ENCODE measurements at places on chromosomes 16 and 17.
A peak's percentile ranks its signal among the peaks of the same experiment; 100 is the strongest.

GRCh38 chr16:19210968-19211367, 42.9 kb downstream of the SYT17 start:
- no peak for DNase-seq

- DNase-seq, result no peak
Measured at GRCh38 chr17:11980813-11981212, 16.5 kb downstream of the ZNF18 start.

DNA sequence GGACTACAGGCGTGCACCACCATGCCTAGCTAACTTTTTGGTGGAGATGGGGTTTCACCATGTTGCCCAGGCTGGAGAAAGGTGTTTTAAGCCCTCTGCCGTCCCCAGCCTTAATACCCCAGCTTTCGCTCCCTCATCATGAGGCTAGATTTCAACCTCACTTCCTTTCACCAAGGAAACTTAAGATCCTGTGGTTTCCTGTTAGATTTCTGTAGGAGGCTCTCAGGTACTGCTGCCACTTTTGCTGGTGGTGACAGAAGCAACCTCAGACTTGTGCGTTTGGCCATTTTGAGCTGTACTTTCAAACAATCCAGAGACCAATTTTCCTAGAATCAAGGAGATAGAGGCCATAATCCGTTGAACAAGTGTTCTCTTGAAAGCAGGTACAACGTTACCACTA, 36.2 kb downstream of the MPHOSPH6 start:
- no peak for DNase-seq

GRCh38 chr16:67942200-67942509, 1.8 kb downstream of the LCAT start:
- DNase-seq, result no peak

GRCh38 chr16:30747331-30747730, 894 bp upstream of the PHKG2 start:
- DNase-seq, result no peak

GRCh38 chr16:11743308-11744074, 834 bp upstream of the TXNDC11 start:
- no peak for DNase-seq

DNA sequence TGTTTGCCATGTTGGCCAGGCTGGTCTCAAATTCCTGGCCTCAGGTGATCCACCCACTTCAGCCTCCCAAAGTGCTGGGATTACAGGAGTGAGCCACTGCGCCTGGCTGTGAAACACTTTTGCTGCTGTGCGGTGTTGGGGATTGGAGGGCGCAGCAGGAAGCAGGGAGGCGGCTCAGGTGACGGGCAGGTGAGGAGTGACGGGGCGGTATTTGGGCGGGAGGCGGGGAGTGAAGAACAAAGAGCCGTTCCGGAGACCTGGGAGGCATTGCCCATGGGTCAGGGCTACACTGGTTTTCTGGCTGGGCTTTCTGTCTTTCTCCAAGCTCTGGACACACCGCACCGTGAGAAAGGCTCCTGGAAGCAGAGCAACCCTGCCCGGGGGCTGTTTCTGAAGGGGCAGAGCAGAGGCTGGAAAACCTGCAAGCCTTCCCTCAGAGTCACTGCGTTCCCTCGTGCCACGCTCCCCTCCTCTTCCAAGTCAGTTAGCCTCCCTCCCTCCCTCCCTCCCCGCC, 22.1 kb downstream of the CRISPLD2 start:
- DNase-seq, result peak; percentile 31

DNA sequence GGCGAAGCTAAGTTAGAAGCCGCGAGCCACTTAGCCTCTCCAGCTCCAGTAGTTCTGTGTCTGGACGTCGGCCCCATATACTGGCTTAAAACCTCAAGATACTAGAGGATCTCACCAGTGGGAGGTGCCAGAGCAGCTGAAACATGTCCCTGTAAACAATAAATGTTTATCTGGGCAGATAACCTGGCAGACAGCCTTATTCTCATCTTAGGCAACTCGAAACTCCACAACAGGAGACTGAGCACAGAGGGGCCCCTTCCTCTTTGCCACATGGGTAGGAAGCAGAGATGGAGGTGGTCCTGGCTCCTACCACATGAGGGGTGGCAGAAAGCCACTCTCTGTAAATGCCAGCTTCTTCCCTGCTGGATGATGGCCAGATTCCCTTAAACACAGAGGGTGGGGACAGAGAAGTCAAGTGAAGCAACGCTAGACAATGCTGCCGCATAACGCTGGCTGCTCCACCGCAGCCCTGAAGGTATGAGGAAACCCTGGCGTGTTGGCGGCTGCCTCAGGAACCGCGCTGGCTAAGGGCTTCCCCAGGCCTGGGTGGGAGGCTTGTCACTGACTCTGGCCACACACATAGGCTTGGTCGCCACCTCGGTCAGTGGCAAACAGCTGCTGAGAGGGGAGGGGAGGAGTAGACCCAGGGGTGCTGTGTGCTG, 67.9 kb downstream of the HIC1 start:
- DNase-seq, result peak; percentile 43

DNA sequence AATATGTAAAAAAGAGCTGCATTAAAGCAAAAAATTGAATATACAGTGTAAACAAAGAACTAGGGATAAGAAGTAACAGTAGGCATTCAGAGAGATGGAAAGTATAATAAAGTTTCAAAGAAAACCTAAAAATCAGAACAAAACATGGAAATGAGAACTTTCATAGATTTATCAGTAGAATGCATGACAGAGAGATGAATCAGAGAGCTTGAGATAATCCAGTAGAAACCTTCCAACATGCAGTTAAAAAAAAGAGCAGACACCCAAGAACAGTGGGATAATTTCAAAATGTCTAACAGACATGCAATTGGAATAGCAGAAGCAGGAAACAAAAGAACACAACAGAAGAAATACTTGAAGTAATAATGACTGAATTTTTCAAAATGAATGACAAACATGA, 1384.2 kb downstream of the CDH11 start:
- no peak for DNase-seq

- no peak for DNase-seq
Measured at GRCh38 chr16:14172200-14172809, 101.2 kb downstream of the MRTFB start.

DNA sequence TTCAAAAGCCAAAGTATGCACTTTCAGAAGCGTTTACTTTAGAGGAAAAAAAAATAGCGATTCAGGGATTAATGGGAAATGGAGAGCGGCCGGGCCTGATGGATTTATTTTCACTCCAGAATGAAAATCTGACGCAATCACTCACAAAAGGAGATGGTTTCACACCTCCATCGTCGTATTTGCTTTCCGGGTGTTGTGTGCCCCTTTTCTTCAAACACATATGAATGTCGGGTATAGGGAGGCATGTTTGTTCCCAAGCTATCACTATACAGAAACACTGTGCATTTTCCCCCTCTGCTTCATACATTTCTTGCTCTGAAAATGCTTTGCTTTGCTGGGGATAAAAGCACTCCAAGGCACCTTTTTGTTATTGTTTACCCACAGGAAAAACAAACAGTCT, 562.2 kb upstream of the ZFHX3 start:
- DNase-seq, result no peak

- no peak for DNase-seq
Measured at GRCh38 chr17:51427323-51427811, 167.0 kb downstream of the UTP18 start.

- no peak for DNase-seq
Measured at GRCh38 chr17:44213403-44214229, 5.9 kb downstream of the UBTF start.

- DNase-seq, result no peak
Measured at GRCh38 chr17:16881239-16881924, 90.5 kb downstream of the TNFRSF13B start.

GRCh38 chr16:9713156-9713555, 469.1 kb downstream of the GRIN2A start:
- DNase-seq, result peak; percentile 6

DNA sequence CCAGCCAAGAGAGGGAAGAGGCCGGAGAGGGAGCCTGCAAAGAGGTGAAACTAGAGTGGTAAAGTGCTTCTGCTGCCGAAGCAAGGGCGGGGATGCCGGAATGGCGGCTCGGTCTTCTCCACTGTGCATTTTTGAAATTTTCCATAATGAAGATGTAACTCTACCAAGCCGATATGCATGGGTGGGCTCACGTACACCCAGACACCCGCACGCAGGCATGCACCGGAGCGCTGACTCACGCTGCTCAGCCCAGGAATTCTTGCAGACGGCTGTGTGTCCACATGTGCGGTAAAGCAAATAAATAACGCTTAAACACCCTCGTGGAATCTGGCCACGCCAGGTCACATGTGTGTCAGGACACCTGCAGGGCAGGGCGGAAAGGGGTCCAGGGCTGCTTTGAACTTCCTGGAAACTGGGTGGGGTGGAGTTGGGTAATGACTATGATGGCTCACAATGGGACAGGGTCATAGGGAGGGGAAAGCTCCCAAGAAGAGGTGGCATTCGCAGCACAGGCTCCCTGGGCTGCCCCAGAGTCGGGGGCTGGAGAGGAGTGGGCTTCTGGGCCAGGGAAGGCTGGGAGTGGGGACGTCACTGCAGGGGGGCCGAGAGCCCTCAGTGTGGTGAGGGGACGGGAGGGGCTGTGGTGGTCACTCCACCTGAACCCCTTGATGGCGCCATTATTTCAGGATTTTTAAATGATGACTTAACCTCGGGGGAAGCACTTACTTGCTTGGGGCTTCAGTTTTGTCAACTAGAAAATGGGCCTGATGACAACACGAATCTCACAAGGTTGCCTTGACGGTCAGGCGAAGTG, 265.5 kb downstream of the PARN start:
- peak; percentile 31 for DNase-seq

DNA sequence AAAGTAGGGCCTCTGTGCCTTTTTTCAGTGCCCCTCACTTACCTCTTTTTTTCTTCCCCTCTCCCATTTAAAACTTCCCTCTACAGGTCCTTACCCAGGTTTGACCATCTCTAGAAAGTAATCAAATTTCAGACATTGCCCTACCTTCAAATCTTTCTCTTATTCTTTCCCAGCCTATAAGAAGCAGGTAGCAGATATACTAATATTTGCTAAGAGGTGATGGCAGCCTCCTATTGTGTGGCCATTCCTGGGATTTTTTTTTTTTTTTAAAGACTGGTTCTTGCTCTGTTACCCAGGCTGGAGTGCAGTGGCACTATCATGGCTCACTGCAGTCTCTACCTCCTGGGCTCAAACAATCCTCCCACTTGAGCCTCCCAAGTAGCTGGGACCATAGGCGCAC, 111.1 kb upstream of the HAS3 start:
- DNase-seq, result no peak

DNA sequence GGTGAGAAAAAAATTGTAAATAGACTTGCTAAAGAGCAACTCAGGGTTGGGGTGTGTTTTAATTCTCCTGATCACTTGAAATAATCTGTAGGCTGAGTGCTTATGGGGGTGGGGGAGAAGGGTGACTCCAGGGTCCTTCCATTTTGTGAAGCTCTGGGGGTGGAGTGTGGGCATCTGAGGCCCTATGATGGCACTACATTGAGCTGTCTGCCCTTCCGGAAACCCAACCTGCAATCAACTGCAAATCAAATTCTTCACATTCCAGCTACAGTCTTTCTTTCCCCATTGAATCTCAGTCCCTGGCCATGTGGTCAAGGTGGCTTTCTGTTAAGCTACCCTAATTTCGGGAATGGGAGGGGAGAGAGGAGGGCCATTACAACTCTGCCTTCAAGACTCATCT, 6.0 kb upstream of the CDC6 start:
- DNase-seq, result no peak

DNA sequence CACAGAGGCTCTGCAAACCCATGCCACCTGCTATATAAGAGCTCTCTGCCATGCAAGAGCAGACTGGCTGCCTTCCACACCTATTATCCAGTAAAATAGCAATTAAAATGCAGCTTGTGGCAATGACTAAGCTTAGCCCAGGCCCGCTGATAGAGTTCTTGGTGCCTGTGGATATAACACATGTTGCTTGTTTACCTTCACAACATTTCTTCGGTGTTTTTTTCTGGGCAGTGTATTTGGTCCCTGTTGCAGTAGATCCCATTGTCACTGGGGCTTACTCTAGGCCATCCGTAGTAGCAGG, 63.5 kb downstream of the SPECC1 start:
- DNase-seq, result no peak

DNA sequence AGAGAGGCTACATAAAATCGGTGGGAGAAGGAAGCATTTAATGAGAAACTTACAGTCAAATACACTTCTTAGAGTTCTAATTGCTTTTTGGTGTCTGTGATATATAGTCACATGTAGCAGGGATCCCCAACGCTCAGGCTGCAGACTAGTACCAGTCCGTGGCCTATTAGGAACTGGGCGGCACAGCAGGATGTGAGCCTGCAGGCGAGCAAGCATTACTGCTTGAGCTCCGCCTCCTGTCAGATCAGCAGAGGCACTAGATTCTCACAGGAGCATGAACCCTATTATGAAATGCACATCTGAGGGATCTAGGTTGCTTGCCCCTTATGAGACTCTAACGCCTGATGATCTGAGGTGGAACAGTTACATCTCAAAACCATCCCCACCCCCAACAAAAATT, 158.5 kb downstream of the TANC2 start:
- no peak for DNase-seq

GRCh38 chr16:68126395-68126794, 41.2 kb downstream of the NFATC3 start:
- DNase-seq, result no peak

GRCh38 chr17:81039854-81040758, 5.2 kb downstream of the BAIAP2 start:
- no peak for DNase-seq

- no peak for DNase-seq
Measured at GRCh38 chr16:22063888-22064467, 28.4 kb upstream of the VWA3A start.

DNA sequence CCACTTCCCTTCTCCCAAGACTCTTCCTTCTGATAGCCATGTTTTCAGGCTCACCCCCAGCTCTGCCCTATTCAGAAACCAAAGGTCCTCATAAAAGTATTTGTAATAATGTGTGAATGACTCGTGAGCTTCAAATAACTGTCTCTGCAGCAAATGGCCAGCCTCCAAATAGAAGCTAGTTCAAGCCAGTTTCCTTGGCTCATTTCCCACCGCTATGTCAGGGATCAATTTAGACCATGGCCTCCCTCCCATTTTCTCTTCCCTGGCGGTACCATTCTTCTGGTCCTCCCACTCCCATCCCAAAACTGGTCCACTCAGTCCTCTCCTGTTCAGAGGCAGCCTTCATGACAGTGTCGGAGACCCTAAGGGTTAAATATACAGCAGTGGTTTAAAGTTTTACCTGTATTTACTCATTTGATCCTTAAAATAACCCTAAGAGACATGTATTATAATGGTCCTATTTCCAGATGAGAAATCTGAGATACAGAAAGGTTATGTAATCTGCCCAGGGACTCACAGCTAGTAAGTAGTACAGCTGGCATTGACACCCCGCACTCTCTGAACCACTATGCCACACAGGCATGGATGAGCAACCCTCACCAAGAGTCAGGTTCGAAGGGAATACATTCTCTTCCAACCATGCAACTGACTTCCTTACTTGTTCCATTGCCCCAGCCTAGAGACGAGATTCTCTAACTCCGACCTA, 42.9 kb downstream of the GAS7 start:
- DNase-seq, result no peak

GRCh38 chr16:11677959-11678881, 10.0 kb downstream of the SNN start:
- DNase-seq, result no peak

- no peak for DNase-seq
Measured at GRCh38 chr16:87560428-87561199, 41.7 kb upstream of the JPH3 start.

GRCh38 chr16:70152578-70153302, 20.8 kb upstream of the CLEC18C start:
- DNase-seq, result no peak

All from renal cortex interstitium (tissue), 15 donors.